DMS 273 treated with DMSO at 0.1 percent for 48 hours (cell line): ENCODE measurements at places on chromosomes 1 and 21.

DNA sequence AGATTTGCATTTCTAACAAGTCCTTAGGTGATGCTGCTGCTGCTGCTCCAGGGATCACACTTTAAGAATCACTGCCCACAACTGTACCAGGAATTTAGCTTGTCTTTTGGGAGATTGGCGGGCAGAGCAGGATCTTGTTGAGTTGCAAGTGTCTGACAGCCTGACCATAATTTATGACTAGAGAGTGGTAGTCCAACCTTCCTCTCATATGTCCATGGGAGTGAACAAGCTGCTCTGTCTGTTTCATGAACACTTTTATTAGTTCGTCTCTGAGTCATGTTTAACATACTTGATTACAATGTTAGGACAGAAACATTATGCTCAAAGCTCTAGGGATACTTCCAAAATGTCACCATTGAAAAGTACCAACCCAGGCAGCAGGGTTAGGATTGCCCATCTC lies 169.6 kb downstream of the TGFB2 start:
- DNase-seq = no peak

GRCh38 chr1:168279253-168279652 lies 1.4 kb upstream of the TBX19 start:
- DNase-seq = no peak

- DNase-seq = no peak
Observed at GRCh38 chr1:56411484-56412180, 167.7 kb downstream of the PLPP3 start.

DNA sequence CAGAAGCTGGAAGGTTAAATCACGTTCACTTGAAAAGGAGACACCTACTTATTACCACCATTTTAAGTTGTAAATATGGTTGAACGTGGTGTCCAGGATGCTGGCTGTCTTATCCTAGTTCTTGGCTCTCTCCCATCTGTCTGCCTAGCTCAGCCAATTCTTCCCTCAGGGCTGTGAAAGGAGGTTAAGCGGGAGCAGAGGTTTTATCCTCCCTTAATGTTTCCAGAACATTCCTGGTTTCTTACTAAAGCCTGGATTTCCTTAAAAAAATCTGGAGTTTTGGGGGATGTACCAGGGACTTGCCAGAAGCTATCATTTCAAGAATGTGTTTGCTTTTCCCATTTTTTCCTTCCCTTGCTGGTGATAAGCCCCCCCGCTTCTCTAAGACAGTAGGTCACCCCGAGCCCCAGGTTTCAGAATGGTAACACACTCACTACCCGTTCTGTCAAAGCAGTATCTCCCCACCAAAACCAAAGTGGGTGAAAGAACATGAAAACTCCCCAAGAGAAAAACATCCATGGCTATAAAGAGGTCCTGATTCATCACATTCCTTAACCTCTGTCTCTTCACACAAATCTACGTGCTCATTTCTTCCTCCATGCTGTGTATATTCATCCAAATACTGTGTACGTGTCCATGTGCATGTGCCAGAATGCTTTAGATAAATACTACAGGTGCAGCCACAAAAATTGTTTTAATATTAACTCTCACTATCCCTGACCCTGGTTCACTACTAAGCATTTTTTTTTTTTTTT lies 114.7 kb downstream of the MAP3K21 start:
- DNase-seq = no peak

DNA sequence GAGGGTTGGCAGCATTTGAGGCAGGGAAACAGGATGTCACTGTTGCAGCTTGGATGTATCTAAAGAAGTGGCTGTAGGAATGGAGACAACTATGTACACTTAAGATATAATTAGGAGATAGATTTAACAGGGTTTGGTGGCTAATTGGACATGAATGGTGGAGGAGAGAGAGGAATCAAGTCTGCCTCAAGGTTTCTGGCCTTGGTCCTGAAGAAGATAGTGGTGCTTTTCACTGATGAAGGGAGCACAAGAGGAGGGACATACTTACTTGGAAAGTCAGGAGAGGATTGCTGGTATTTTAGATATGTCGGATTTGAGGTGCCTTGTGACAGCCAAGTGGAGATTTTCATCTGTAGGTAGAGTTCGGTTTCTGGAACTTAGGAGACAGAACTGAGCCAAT lies 123.9 kb downstream of the ST6GALNAC3 start:
- DNase-seq = no peak

GRCh38 chr1:200179781-200180160 lies 152.3 kb downstream of the NR5A2 start:
- DNase-seq = no peak

GRCh38 chr1:35451125-35451528 lies 106.1 kb downstream of the KIAA0319L start:
- DNase-seq = no peak

DNA sequence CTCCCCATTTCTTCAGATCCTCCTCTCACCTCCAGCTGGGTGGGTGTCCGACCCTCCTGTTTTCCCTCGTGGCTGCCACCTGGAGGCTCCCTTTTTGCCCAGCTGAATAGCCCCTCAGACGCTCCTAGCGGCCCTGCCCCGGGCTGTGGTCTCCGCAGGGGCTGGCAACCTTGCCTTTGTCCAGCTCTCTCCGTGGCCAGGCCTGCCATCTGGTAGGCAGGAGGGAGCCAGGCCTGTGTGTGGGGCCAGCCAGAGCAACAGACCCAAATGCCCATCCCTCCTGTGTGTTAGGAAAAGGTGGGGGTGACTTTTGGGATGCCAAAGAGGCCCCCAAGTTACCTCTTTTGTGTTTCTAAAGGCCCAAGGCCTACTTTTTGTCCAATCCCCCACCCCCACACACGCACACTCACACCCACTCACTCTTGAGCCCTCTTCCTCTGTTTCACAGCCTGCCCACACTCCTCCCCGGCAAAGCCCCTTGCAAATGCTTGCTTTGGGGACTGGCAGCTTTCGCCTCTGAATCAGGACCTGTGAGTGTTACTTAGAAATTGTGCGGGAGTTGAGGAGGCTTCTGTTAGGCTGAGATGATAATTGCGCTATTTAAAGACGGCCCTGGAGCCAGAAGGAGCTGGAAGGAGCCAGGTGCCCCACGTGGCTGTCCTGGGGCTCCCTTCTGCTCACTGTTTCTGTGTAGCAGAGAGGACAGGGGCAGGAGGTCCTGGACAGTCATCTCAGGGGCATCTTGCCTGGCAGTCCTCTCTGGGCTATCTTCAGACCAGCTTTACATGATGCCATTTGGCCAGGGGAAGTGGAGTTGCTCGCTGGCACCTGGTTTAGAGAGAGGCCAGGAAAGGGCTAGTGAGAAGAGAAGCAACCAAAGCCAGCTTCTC lies 9.1 kb downstream of the PPFIA4 start:
- no peak for DNase-seq

- DNase-seq = no peak
Observed at GRCh38 chr1:22331618-22332423, 119.8 kb upstream of the ZBTB40 start.

DNA sequence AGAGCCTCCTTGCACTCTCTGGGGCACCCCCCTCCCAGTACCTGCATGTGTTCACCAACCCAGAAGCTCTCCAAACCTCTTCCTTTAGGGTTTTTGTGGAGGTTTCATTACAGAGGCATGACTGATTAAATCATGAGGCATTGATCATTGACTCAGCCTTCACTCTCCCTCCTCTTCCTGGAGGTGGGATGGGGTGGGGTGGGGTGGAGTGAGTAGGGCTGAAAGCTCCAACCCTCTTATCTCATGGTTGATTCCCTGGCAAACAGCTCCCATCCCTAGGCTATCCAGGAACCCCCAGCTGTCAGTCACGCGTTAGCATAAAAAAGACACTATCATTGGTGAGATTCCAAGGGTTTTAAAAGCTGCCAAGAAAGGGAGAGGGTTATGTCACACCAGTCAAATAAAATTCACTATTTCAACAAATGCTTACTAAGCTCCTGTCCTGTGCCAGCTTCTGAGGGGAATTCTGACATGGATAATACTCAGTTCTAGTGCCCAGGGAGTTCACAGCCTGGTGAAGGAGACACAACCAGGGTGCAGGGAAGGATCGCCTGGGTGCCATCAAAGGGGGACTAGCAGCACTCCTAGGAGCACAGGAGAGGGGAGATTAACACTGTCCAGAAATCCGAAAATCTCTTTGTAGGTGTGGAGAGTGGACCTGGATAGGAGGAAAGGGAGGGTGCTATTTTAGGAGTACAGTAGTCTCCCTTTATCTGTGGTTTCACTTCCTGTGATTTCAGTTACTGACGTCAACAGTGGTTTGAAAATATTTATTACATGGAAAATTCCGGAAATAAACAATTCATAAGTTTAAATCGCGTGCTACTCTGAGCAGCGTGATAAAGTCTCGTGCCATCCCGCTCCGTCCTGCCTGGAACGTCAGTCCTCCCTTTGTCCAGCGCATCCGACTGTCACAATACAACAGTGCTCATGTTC lies 6.8 kb upstream of the IL24 start:
- no peak for DNase-seq

GRCh38 chr1:160641323-160642280 lies 5.2 kb downstream of the SLAMF1 start:
- no peak for DNase-seq

DNA sequence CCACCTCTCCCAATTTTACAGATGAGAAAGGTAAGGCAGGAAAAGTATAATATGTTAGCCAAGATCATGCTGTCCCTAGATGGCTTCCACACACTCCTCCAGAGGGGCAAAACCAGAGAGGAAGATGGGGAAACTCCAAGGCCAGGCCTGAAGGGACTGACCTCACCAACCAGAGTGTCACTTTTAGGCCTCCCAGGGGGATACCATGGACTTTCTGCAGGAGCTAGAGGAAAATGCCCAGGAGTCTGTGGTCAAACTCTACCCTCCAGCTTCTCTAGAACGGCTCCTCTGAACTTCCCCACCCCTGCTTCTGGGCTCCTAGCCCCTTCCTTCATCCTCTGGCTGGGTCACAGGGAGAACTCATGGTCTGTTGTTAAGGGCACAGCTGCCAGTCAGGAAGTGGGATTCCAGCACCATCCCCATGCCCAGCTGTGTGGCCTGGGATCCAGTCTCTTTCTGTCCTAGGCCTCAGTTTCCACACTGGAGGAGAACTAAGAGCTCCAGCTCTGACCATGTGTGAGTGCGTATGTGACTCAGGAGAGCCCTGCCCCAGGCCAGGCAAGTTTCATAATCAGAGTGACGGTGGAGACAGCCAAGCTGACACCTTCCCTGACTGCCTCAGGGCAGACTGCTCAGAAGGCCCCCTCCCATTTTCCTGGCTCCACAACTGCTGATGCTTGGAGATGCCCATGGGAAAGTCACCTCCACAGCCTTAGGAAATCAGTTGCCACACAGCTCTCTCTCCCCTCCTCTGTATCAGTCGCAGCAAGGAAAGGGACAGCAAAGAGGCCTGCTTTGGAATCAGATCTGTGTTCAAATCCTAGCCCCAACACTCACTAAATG lies 1.9 kb downstream of the IGSF8 start:
- no peak for DNase-seq

DNA sequence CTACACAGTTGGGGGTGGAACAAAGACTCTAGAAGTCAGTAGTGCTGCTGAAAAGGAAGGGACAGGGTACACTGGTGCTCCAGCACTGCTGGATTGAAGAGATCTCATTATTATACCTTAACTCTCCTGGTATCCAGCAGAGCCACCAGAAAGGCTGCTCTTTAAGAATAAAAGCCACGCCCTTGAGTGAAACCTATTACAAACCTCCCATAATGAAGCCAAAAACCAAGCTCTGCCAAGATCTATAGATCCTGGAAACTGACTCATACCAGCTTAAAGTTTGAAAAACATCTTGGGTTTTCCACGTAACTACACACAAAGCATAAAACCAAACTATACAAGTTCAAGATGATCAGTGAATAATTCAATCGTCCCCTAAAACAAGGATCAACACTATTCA lies 38.0 kb downstream of the ADSS2 start:
- no peak for DNase-seq

- DNase-seq = no peak
Observed at GRCh38 chr1:63829349-63830327, 55.8 kb downstream of the ROR1 start.

- peak; percentile 15 for DNase-seq
Observed at GRCh38 chr1:180252638-180253536, 22.8 kb downstream of the LHX4 start.

DNA sequence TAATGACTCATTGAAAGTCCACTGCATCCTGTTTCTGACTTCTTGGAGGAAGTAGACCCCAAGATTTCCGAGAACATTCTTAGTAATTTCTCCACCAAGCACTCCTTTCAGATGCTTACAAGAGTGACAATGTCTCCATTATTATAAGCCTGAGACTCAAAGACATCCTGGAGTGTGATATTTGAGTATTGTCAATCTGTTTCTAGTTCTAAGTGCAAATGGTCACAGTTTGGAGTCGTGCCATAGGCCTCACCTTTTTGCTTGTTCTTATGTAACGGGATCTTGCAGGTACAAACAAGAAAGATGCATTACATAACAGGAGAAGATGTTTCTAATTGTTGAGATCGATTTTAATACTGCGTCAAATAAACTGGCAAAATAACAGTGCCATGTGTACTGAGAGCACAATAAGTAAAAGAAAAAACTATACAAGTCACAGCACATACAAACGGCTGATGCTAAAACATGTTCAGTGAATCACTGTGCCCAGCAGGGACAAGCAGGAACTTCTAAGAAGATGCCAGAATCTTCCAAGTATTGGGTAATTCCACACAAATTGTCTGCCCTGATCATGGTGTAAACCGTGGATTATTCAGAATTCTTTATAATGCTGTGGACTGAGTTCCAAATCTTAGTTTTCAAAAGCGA lies 54.1 kb downstream of the CD2 start:
- DNase-seq = no peak

DNA sequence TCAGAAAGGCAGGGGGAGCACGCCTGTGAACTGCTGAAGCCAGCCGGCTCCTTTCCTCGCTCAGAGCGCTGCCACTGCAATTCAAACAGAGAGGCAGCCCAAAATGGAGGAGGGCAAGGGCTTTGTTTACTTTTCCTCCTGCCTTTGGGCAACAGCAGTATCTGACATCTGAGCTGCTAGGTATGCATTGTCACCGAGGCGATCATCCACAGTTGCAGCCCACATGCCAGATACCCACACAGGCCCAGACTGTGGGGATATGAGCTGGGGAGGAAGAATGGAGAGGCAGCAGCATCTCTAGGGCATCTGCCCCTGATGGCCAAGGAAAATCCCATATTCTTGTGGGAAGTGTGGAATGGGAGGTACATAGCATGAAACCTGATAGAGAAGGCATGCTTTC lies 357.1 kb downstream of the BARHL2 start:
- no peak for DNase-seq

GRCh38 chr21:26743524-26743923 lies 101.7 kb downstream of the ADAMTS1 start:
- no peak for DNase-seq

DNA sequence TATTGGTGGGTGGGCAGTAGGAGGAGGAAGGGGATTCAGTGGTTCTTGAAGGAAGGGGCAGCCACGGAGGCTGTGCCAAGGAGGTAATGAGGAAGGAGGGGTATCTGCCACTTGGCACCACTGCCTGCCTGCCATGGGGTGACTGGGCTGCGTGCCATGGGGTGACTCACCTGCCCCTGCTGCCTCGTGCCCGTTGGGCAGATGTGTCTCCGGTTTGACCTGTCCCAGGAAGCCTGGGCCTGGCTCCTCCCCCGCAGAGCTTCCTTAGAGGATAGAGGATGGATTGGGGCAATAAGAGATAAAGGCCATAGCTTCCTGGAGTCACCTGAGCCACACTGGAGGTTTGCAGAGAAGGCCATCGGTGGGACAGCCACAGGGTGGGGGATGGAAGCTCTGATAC lies 1.7 kb downstream of the PADI3 start:
- no peak for DNase-seq
